ENCODE measurements at places on chromosomes 7 and 10. TPM values are rescaled to one million over a fixed set of nuclear protein-coding genes. Genes with fewer than 3 reads are reported as not detected.

DNA sequence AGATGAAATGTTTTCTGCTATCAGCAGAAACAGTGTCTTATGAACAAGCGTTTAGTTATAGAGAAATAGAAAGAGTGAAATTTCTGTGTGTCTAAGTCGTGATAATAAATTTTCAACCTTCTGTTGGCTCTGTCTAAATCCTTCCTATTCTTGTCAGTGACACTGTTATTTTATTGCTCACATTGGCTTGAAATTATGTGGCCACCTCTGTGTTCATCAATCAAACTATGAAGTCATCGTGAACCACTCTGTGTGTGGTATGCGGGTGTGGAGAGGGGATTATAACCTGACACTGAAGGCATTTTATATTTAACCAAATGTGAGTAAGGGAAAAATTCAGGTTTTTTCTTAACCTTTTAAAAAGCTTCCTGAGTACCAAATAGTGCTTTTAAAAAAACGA lies 12.3 kb downstream of the AOAH start:
- no peak for DNase-seq
- no peak overlapping the region for H3K27ac ChIP-seq
- peaks cover 38% of the 10 kb centered on the region for H3K36me3 ChIP-seq
- H3K4me3 ChIP-seq = no peak overlapping the region
- peaks cover 30% of the 10 kb centered on the region for H3K4me1 ChIP-seq
- no peaks in the 10 kb centered on the region for H3K27me3 ChIP-seq

DNA sequence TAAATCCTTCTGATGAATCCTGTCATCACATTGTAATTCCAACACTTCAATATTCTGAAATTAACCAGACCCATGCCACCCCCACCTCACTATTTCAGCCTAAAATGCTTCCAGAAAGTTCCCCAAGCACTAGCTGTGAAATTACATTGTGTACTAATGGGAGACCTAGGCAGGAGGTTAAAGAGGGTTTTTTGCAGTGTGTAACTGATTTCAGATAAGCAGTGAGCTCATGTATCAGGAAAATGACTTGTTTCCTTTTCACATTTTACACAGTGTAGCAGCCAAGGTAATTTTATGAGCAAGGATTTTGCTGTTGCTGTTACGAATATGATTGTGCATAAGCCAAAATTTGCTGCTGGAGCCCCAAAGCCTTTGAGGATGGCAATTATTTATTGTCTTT lies 129.0 kb downstream of the INHBA start:
- no peaks in the 10 kb centered on the region for H3K4me1 ChIP-seq
- H3K36me3 ChIP-seq = no peaks in the 10 kb centered on the region
- H3K27me3 ChIP-seq = no peaks in the 10 kb centered on the region
- H3K27ac ChIP-seq = no peak overlapping the region
- no peak for DNase-seq

STX1A gene
- 30.7 TPM for total RNA-seq

DNA sequence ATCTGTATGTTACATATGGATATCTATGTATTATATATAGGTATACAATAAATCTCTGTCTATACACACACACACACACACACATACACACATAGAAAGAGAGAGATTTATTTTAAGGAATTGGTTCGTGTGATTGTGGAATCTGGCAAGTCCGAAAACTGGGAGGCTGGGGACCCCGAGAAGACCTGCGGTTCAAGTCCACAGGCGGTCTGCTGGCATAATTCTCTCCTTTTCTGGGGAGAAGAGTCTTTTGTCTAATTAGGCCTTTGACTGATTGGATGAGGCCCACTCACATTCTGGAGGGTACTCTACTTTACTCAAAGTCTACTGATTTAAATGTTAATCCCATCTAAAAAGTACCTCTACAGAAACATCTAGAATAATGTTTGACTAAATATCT lies 65.1 kb downstream of the PAPSS2 start:
- H3K4me3 ChIP-seq = no peak overlapping the region
- no peak overlapping the region for H3K27ac ChIP-seq
- no peak for DNase-seq
- peaks cover 20% of the 10 kb centered on the region for H3K27me3 ChIP-seq
- no peaks in the 10 kb centered on the region for H3K36me3 ChIP-seq

C10orf62 gene
- total RNA-seq = not detected

RELN gene
- not detected for total RNA-seq
